NAMALWA (cell line): ENCODE measurements at places on chromosomes 4 and X.

GRCh38 chr4:113285501-113285900 lies 236.0 kb downstream of the ANK2 start:
- no peak for DNase-seq

DNA sequence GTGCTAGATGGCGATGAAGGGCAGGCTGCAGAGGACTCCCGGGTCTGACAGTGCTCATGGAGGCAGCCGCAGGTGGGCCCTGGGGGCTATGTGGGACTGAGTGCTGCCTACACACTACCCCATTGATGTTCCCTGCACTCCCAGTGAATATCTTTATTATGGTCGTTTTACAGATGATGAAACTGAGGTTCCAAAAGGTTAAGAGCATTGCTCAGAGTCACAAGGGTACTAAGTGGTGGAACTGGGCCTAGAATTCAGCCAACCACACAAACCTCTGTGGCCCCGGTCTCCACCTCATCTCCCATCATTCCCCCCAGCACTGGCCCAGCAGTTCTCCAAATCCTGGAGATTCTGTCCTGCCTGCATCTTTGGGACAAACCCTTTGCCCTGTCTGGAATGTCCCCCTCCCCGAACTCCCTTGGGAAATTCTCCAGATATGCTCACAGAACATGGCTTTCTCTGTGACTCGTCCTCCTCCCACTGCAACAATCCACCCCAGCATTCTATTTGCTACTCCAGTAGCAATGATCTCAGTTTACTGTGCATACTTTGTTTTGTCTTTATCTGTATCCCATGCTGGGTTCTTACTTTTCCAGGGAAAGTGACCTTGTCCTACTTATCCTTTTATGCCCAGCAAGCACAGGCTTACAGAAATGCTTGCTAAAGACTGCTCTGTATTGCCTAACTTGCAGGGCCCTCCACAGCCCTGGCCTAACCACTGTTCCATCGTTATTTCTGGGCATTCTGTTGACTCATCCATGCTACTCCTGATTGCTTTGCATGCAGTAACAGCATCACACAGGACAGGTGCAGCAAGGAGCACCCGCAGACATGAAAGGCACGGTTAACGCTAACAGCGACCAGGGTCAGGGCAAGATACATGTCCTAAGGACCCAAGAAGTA lies 14.0 kb downstream of the PNMA6F start:
- no peak for DNase-seq

- no peak for DNase-seq
These were observed 36.4 kb upstream of the ADH4 start for GRCh38 chr4:99180382-99181070.

- DNase-seq = no peak
These were observed 102.4 kb upstream of the PLAC1 start for GRCh38 chrX:134760650-134761049.

GRCh38 chr4:156767911-156768415 lies 203.6 kb downstream of the PDGFC start:
- DNase-seq = no peak

DNA sequence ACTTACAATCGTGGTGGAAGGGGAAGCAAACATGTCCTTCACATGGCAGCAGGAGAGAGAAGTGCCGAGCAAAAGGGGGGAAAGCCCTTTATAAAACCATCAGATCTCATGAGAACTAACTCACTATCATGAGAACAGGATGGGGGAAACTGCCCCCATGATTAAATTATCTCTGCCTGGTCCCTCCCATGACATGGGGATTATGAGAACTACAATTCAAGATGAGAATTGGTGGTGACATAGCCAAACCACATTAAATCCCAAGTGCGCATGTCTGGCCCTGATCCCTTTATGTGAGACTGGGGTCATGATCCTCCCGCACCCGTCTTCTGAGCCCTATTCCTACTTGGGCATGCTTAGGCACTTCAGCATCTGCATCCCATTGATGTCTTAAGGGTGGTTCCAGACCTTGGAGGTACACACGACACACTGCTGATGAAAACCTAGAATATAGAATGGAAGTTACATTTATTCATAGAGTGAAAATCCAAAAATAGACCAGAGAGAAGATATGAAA lies 116.0 kb downstream of the PTTG2 start:
- no peak for DNase-seq

DNA sequence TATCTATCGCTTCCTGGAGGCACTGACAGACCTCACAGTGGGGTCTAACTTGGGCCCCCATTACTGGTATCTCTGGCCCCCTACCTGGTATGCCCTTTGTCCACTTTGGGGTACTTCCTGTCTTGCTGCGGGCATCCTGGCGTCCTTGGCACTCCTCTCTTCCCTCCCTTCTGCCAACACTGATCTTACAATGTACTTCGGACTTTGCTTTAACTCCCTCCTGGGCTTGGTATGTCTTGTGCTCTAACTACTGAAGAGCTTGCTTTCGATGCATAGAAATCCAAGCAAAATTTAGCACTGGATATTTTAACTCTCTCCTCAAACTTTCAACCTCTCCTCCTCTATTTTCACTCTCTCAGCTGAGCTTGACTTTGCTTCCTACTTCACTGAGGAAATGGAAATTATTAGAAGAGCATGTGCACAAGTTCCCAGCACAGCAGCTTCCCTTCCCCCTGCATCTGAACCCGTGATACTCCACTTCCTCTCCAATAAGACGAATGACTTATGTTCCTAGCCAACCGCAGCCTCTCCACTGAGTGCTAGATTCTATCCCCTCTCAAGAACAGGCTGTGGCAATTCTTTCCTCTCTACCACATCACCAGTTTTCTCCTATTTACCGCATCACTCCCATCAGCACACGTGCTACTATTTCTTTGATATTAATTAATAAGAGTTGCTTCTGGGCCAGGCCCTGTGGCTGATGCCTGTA lies 52.9 kb downstream of the SUPT20HL2 start:
- no peak for DNase-seq

GRCh38 chrX:46864606-46865005 lies 27.8 kb downstream of the RP2 start:
- DNase-seq = no peak

GRCh38 chr4:74370912-74371311 lies 6.0 kb downstream of the EREG start:
- peak; percentile 71 for DNase-seq

DNA sequence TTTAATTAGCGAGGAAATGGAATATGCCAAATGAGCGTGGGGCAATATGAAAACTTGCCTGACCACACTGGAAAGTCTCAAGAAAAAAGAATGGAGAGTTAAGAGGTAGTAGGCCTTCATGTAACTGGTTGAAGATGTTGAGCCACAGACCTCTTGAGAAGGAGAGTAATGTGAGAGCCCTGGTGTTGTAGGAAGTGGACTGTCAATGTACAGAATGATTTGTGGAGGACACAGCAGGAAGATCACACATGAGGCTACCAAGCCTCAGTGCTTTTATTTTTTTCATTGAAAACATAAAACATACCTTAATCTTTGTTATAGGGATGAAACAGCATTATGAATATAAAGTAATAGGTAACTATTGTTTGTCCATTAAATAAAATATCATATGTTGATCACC lies 331.6 kb downstream of the UNC5C start:
- DNase-seq = no peak

- DNase-seq = no peak
These were observed 408.4 kb upstream of the EMCN start for GRCh38 chr4:100926039-100926717.

DNA sequence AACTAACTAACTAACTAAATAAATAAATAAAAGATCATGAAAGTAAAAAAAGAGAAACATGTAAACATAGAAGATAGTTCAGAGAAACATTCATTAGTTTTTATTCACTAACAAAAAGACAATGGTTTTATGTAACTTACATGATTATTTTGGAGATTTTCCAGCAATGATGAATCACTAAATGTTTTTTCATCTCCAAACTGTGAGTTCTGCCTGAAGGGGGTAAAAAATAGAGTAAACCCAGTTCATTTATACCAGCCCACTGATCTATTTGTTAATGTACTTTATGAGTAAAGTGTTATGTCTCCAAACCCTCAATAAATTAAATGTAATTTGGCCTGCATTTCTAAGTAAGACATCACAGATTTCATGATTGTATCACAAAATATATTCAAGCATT lies 101.1 kb downstream of the ATP8A1 start:
- no peak for DNase-seq

GRCh38 chr4:72706684-72707083 lies 137.7 kb upstream of the ADAMTS3 start:
- no peak for DNase-seq

DNA sequence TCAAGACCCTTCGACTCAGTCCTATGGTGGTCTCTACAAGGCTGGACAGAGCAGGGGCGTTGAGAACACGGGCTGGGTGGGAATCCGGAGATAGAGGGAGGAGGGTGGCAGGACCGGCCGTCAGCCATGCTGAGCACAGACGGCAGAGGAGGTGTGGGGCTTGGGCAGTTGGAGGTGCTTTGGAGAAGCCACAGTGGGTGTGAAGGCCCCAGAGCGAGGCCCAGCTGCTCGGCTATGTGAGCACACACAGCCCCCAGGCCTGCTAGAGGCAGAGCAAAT lies 4.2 kb downstream of the PDE6B start:
- no peak for DNase-seq

GRCh38 chr4:145061318-145061920 lies 36.6 kb downstream of the ANAPC10 start:
- peak; percentile 73 for DNase-seq

DNA sequence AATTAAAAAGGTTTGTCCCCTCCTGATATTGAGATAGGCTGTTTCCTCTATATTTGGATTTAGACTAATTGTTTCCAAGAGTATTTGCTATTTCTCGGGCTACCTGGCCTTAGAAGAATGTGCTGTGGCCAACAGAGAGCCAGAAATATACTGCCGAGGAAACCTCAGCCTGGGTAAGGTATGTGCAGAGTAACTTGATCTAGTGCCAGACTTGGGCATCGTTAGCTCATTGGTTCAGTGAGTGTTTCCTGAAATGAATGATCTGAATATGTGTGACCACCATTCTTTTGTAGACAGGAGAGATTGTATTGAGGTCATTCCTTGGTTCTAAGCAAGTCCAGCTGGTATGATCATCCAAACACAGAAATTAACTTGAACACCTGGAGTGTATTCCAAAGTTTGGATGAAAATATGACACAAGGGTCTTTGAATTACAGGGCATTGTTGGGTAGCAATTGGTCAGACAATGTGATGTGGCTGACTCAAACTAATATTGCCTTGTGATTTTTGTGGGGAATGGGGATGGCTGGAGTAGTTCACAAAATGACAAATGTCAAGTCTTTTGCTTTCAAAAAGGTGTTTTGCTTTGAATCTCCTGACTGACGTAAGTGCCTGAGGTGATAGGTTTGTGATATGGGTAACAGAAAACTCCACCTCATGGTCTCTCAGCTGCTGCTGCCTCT lies 100.2 kb upstream of the CXCL13 start:
- DNase-seq = no peak

GRCh38 chrX:48498374-48498809 lies 10.4 kb upstream of the PORCN start:
- DNase-seq = no peak

DNA sequence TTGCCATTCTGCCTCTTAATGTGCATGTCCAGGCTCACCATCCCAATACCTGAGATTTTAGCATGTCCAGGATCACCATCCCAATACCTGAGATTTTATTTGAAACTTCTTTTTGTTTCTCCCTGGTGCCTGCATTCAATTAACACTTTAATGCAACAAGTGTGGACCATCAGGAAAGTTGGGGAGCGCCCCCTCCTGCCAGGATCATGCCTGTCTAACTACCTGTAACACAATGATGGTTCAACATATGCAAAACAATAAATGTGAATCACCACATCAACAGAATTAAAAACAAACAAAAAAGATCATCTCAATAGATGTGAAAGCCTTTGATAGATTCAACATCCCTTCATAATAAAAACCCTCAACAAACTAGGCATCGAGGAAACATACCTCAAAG lies 1359.5 kb upstream of the DIAPH2 start:
- DNase-seq = no peak

- peak; percentile 62 for DNase-seq
These were observed 52.8 kb downstream of the FAM47C start for GRCh38 chrX:37060999-37061398.

DNA sequence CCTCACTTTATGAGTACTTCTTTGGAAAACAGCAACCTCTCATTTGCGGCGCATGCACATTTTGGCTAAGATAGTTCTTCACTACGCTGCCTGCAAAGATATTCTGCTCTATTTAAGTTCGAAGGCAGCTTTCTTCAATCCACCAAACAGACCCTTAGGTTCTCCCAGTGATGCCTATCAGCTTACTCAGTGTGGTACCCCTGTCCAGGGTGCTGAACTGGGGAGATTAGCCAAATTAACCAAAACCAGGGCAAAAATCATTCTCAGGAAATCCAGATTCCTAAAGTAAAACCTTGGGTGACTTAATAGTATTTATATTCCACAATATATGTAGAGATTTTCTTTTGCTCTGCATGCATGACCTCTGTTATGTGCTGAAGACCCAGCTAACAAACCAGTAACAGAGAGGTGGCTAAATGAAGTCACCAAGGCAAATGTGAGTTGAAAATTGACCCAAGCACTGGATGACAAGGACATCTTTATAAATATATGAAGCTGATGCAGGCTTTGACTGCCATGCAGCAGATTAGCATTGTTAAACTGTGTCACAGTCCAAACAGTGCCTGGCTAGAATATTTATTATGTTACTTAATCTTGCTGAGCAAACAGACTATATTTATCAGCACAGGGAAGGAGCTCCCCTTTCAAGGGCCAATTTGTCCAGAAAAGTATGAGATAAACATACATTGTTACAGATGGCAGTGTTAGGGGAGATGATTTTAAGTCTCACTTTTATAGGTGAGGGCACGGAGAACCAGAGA lies 418.2 kb downstream of the STIM2 start:
- DNase-seq = peak; percentile 15

GRCh38 chrX:48703642-48704481 lies 7.3 kb downstream of the SUV39H1 start:
- no peak for DNase-seq

DNA sequence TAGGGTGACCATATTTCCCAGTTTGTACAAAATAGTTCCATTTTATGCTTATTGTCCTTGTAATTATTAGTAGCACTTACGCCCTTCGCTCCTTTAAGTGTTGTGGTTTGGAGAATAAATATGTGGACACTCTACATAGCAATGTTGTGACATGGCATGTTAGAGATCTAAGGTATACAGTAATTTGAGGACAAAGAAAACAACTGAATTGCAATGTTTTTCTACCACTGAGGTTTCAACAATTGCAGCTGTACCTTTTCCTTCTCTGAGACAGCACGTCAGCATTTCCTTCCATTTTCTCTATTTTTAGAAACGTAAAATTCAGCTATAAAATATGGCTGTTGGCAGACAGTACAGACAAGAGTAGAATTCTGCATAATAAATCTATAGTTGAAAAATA lies 323.1 kb downstream of the MAPK10 start:
- no peak for DNase-seq

DNA sequence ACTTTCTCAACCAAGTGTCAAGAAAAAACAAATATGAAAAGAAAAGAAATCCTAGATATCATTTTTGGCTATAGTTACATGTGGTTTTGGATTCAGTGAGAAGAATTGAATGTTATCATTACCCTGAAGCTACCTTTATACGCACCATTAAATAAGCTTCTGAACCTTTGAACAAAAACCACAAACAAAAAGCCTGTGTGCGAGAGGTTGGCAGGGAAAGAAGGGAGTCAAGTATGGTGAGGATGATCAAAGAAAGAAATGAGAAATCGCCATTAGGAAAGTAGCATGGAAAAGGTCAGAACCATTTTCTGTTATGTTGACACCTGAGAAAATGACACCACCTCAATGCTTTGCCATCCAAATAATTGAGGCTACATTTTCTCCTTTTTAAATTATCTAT lies 1.2 kb upstream of the SLC7A11 start:
- no peak for DNase-seq

- no peak for DNase-seq
These were observed 131.2 kb downstream of the UNC5C start for GRCh38 chr4:95417531-95417930.
